Kidney epithelial cell (primary cell): ENCODE measurements at places on chromosomes 5 and 9. TPM values are rescaled to one million over a fixed set of nuclear protein-coding genes. Genes with fewer than 3 reads are reported as not detected.

GRCh38 chr5:154697371-154697770, 57.8 kb upstream of the LARP1 start:
- no peak for DNase-seq

DNA sequence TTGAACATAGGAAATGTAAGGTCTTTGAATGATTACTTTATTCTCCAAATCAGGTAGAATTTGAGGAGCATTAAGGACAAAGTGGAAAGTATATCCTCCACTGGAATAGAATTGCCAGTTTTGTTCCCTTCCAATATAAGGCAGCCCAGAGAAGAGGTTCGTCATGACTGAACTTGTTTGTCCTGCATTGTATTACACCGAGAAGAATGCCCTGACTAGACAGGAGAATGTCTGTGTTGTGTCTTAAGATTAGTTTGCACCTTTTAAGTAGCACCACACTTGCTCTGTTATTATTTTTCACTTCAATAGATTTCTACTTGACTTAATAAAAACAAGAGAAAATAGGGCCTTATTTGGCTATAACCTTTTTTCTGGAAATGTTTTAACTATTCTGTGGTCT, 586.2 kb upstream of the PTGER4 start:
- no peak for DNase-seq

GRCh38 chr5:96909003-96909402, 26.9 kb upstream of the LNPEP start:
- no peak for DNase-seq

- DNase-seq: no peak
These were observed 122.7 kb downstream of the WNK2 start for GRCh38 chr9:93306579-93307091.

The VLDLR gene
- total RNA-seq: 28.5 and 31.3 TPM in 2 replicates

DNA sequence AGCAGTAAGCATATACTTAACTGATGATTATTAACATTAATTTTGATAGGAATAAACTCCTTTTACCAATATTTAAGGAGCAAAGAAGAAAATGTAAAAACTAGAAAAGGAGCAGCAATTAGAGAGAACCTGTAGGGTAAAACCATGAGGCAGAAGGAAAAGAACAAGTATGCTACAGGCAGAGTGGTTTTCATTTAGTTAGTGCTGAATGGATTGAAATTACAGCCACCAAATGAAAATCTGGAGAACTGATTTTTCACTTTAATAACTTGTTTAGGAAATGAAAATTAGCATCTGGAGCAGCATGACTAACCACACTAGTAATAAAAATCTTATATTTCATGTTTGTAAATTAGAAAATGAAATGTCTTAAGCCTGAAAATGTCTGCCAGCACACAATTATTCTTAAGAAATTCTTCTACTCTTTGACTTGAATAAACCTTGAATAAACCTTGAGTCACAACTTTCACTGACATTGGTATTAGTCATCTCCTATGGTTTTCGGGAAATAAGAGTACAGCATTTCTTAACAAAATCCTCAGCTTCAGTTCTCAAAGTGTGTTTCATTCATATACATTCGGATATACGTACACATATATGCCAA, 1504.9 kb upstream of the C9orf72 start:
- peak; percentile 50 for DNase-seq

- DNase-seq: peak; percentile 14
These were observed 467.2 kb downstream of the KIF4B start for GRCh38 chr5:155480731-155481131.

The PFN3 gene
- not detected in 2 replicates for total RNA-seq
